ENCODE measurements at places on chromosomes 6 and 20.

GRCh38 chr20:43444107-43444506 lies 13.6 kb upstream of the SRSF6 start:
- DNase-seq: no peak

DNA sequence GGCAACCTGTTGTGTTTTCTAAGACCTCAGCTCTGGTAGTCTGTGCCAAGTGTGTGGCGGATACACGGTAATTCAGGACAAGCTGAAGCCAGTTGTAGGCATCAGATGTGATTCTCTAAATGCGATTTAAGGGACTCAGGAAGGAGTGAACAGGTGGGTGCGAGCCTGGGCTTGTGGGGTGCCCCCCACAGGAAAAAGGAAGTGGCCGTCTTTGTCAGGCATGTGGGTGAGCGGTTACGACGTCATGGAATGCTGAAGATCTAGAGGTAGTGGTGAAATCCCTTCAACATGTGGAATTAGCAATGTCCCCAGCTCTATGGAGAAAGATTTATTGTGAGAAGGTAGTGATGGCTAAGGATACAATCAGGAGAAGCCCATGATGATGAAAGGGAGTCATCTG lies 95.1 kb upstream of the EXOC2 start:
- DNase-seq: no peak

DNA sequence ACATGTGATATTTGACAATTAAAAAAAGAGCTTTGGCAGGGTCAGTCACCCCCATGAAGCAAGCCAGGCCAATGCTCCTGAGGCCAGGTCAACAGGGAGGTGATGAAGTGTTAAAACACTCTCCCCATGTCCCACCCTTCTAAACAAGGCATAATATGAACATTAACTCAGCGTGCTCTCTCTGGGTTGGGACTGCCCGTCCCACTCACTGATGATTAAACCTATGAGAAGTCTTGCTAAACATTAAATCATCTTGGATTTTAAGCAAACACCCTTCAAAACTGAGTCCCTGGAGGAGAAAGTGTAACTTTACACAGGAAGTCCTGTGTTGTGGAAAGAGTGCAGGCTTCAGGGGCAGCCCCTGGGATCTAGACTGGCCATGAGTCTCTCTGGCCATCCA lies 558.5 kb downstream of the CD83 start:
- DNase-seq: no peak

- no peak for DNase-seq
These were observed 18.4 kb upstream of the RBBP8NL start for GRCh38 chr20:62445553-62446340.

GRCh38 chr20:21004386-21005076 lies 101.6 kb downstream of the LINC00237 start:
- DNase-seq: no peak

- DNase-seq: no peak
These were observed 59.5 kb downstream of the SCAF8 start for GRCh38 chr6:154792761-154793160.

GRCh38 chr6:148472171-148473105 lies 129.8 kb downstream of the SASH1 start:
- DNase-seq: no peak
